ENCODE measurements at places on chromosomes 5 and 9. TPM values are rescaled to one million over a fixed set of nuclear protein-coding genes. Genes with fewer than 3 reads are reported as not detected.

GRCh38 chr9:93194221-93194625 lies 10.3 kb downstream of the WNK2 start:
- DNase-seq, result no peak

- DNase-seq, result no peak
Measured at GRCh38 chr5:178995341-178995690, 196 bp upstream of the GRM6 start.

- no peak for DNase-seq
Measured at GRCh38 chr5:31995006-31995405, 179.1 kb downstream of the GOLPH3 start.

Gene SLC34A1
- not detected for total RNA-seq

Gene N4BP3
- 2.0 TPM for total RNA-seq
